ENCODE measurements at places on chromosomes 13 and 19. TPM values are rescaled to one million over a fixed set of nuclear protein-coding genes. Genes with fewer than 3 reads are reported as not detected.

- DNase-seq, result no peak
Observed at GRCh38 chr13:40403509-40404241, 262.8 kb downstream of the FOXO1 start.

DNA sequence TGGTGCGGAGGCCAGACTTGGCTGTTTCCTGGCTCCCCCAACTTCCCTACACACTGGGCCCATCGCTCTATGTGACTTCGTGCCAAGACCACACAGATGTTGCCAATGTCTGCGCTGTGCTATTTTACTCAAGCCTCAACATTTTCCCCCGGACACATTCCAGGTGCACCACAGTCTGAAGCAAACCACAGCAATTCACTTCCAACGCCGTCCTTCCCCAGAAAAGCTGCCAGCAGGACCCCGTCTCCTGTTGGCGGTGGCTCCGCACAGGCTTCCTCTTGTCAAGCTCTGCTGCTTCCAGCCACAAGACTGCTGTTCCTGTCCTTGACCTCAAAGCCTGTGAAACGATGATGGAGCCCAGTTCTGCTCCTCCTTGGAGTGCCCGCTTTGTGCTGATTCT is 100.7 kb downstream of the CRYL1 start:
- no peak for DNase-seq

GRCh38 chr13:77595166-77595810 is 59.8 kb downstream of the SCEL start:
- DNase-seq, result no peak

- DNase-seq, result no peak
Observed at GRCh38 chr13:111640006-111640405, 319.6 kb downstream of the TEX29 start.

DNA sequence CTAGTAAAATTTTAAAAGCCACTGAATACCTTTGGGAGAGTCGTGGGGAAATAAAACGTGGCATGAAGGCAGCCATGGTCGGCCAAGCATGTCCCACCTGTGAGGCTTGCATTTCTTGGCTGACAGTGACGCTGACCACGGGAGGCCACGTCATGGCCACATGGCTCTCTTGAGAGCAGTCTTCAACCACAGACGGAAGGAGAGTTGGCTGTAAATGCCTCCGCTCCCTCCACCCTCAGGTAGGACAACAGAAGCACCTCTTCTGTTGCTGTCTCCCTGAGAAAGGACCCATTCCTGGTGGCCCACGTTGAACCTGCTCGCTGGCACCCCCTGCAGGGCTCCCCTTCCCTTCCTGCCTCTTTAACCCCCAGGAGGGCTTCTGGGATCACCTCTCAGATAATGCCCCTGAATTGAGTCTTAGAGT is 10.6 kb upstream of the LRRC25 start:
- DNase-seq, result peak; percentile 44

- peak; percentile 62 for DNase-seq
Observed at GRCh38 chr19:38020311-38020710, 113.3 kb downstream of the SIPA1L3 start.

- peak; percentile 48 for DNase-seq
Observed at GRCh38 chr13:93108111-93108601, 118.5 kb upstream of the GPC6 start.

The RFPL4A gene
- not detected for total RNA-seq
